ENCODE measurements at places on chromosomes 3 and 15.

- DNase-seq: no peak
Measured at GRCh38 chr3:12955651-12956315, 114.4 kb upstream of the RPL32 start.

GRCh38 chr15:101063212-101063611 is 144.1 kb downstream of the LRRK1 start:
- DNase-seq: no peak

DNA sequence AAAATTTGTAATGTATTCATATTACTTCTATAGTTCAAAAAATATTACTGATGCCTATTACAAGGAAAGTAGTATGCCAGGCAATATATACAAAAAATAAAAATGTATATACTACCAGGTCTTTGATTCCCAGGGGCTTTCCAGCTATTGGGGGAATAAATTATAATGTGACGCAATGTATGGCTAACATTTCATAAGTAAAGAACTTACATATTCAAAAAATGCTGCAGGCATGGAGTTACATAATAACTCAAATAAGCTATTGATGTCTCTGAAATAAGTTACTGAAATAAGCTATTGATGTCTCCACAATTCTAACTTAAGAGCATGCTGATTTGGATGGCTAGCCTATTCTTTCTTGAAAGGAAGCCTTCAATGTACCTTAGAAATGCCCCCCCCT is 30.2 kb downstream of the MCCC1 start:
- no peak for DNase-seq

- no peak for DNase-seq
Measured at GRCh38 chr3:189937302-189938127, 183.2 kb downstream of the P3H2 start.

- DNase-seq: no peak
Measured at GRCh38 chr3:53169832-53170324, 8.9 kb downstream of the PRKCD start.
